ENCODE measurements at places on chromosomes 2 and 18.

DNA sequence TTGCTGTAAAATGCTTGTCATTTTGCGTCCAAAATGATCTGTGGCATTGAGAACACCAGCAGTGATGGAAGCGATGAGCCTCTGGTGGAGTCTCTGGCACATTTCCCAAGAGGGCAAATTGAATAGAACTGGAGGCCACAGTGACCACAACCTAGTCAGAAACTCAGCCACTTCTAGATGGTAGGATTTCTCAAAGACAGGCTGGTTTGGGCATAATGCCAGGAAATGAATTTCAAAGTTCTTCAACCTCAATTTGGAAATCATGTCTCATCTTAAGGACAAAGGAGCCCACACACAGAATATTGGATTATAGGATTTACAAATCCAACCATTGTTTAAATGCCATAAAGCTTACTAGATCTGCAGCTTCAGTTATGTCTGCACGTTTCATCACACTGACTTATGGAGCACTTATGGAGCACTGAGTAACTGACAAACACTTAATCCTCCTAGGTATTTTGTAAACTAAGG, 132.1 kb downstream of the COL6A3 start:
- DNase-seq, result no peak

GRCh38 chr2:29397039-29397438, 281.8 kb downstream of the CLIP4 start:
- DNase-seq, result no peak

- DNase-seq, result peak; percentile 40
Observed at GRCh38 chr2:85308896-85309555, 18.8 kb downstream of the TGOLN2 start.

DNA sequence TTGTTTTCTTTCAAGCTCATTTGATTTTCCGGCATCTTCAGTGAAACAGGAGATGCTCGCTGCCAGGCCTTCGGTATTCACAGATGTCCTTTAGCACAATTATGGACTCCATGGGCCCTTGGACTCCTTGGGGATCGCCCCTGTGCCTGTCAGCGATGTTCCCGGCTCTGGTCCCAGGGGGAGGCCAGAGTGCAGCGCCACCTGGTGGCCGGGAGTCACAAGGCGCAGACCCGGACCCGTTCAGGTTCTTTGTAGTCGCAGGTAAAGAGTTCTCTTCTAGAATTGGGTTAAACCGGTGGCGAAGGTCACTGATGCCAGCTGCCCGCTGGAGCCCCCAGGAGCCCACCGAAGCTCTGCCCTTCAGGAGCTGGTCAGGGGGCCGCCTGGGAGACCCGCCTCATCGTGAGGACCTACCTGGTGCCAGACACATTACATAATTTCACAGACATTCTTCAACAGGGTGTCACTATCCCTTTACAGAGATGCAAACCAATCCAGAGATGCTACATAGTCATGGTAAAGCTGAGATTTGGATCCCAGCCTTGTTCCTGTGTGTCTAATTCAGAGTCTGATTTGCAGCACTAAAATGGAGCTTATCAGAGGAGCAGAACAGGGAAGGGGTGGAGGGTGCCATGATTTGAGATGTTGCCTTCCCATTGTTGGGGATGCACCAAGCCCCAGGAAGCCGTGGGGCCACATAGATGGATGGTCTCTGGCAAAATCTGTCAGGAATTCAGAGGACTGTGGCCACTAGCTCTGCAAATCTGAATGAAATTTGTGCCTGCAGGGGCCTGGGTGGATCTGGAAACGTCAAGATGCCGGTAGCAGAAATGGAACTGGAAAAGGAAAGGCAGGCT, 6.0 kb upstream of the INPP5D start:
- no peak for DNase-seq

- DNase-seq, result no peak
Observed at GRCh38 chr2:66174491-66174890, 260.4 kb upstream of the MEIS1 start.

GRCh38 chr2:43174368-43174916, 52.0 kb downstream of the ZFP36L2 start:
- DNase-seq, result no peak

- DNase-seq, result no peak
Observed at GRCh38 chr2:16322308-16323125, 343.1 kb downstream of the CYRIA start.

GRCh38 chr2:240655931-240656886, 26.5 kb downstream of the AQP12B start:
- no peak for DNase-seq

DNA sequence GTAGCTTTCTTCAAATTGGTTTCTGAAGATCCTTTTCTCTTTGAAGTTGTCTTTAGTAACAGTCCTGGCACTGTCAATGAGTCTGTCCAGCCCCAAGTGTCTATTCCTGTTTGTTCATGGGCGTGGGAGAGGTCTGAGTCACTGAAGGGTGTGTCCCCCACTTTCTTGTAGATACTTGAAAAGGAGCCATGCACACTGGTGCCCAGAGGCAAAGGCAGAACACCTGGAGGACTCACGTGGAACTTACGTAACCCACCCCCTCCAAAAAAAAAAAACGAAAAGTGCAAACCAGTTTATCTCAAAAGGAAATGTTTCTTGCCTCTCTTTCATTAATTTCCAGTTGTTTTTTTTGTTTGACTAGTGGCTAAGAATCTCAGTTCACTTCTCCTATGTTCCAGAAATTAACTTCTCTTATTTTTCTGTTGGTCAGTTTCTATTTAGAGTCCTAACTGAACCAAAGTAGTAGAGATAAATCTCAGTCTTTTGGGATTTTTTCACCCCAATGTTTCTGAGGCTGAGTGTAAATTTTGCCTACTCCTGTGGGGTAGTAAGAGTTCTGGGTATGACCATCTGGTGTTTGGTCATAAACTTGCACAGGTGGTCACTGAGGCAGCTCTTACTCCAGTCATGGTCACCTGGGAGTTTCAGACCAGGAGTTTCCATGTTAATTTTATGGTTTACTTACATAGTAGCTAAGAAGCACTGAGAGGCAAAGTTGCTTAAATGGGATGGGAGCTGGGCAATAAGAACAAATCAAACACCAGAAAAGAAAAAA, 54.9 kb downstream of the DSC3 start:
- no peak for DNase-seq

DNA sequence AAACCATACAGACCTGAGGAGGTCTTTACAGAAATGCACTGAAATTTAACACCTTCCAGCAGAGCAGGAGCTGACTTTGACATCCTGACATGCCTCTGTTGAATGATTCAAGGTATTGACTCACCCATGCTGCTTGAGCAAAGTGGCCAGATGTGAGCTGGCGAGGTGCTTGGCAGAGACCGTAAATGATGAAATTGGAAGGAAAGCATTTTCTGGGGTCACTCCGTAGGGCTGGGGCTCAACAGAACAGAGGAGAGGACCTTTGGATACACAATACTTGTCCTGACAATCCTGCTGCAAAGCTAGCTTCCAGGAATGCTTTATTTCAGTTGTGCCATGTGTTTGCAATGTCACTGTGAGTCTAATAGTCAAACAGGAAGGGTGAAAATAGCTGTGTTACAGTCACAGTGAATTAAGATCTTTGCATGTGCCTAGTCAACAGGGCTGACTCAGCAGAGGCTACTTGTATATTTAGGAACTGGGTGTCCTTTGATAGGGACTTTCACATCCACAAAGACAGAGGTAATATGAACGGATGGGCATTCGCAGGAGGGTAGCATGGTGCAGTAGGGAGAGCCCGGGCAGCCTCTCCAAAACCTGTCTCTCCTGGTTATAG, 31.6 kb upstream of the NCK2 start:
- DNase-seq, result peak; percentile 22

- DNase-seq, result no peak
Observed at GRCh38 chr2:140775411-140775810, 1355.4 kb downstream of the LRP1B start.

DNA sequence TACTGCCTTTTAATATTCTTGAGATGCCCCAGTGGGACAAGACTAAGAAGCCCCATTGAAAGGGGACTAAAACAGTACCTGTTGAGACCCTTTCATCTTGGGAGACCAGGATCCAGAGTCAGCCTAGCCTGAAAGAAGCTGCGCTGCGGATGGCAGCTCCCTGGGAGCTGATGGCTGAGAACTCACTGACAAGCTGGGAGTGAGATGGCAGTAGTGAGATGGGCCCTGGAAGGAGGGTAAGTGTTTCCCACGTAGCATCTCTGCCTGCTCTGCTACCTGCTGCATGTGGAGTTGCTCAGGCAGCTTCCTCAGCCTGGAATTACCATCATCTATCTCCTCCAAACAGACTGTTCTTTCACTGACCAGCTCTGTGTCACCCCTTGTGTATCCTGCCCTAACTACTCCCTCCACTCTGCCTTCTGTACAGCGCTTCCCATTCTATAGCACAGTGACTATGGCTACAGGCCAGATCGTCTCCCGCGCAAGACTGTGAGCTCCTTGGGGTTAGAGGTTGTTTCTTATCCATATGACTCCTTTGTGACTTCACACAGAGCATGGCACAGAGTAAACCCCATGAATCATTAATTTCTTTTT, 330.4 kb downstream of the NBAS start:
- no peak for DNase-seq

GRCh38 chr2:196318517-196319377, 147.4 kb upstream of the STK17B start:
- no peak for DNase-seq

- no peak for DNase-seq
Observed at GRCh38 chr2:208371634-208371935, 35.0 kb upstream of the PTH2R start.

DNA sequence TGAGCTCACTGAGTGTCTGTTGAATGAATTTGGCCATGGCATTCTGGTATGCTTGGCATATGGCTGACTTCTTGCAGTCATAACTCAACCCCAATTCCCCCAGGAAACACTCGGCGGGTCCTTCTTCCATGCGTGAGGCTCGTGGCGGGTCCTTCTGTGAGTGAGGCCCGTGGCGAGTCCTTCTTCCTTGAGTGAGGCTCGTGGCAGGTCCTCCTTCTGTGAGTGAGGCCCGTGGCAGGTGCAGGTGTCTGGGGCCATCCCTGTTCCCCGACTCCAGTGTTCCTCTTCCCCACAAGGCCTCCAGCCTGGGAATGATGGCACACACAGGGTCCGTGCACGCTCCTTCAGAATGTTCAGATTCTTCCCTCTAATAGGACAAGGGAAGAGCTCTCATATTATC, 169.0 kb downstream of the EIPR1 start:
- DNase-seq, result no peak

DNA sequence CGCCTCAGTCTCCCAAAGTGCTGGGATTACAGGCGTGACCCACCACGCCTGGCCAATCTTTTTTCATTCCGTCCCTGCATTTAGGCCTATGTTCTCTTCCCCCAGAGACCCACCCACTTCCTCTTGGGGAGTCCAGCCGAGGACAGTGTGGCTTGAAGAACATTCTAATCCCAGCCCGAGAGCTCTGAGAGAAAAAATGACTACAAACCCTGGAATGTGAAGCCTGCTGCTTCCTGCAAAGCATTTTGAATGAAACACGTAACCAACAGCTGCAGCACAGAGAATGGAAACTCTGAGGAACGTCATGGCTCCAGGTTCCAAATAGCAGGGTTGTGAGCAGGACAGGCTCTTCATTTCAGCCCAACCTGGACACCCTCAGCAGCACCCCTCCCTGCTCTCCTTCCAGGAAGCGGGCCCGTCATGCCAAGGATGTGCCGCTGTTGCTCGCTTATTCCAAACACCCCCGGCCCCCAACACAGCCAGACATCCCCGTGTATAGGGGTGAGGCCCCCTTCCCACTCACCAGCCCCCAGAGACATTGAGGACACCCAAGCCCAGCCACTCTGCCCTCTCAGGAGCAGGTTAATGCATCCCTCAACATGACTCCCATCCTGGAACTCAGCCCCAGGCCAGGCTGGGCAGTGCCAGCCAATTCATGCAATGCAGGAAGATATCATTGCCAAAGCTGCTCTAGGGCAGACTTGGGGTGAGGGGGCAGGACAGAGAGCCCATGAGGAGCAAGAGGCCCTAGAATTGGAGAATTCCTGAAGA, 139.8 kb downstream of the ZFP36L2 start:
- DNase-seq, result peak; percentile 95

DNA sequence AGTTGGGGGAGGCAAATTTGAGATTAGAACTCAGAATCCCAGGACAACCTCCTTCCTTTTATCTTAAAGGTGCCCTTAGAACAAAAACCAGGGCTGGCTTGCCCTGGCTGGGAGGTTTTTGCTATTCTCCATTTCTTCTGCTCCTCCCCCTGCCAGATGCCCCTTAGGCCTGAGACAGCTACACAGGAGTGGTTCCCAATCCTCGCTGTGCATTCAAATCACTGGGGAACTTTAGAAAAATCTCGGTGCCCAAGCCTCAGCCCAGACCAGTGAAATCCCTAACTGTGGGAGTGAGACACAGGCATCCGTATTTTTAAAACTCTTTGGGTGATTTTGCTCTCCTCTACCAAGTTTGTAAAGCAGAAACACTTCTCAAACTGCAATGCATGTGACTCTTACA, 38.8 kb downstream of the LBH start:
- no peak for DNase-seq

- no peak for DNase-seq
Observed at GRCh38 chr2:201642086-201642578, 1.2 kb downstream of the TMEM237 start.
